ENCODE measurements at places on chromosomes 16 and 17.

GRCh38 chr16:78244131-78244895, 144.9 kb downstream of the WWOX start:
- DNase-seq: no peak

DNA sequence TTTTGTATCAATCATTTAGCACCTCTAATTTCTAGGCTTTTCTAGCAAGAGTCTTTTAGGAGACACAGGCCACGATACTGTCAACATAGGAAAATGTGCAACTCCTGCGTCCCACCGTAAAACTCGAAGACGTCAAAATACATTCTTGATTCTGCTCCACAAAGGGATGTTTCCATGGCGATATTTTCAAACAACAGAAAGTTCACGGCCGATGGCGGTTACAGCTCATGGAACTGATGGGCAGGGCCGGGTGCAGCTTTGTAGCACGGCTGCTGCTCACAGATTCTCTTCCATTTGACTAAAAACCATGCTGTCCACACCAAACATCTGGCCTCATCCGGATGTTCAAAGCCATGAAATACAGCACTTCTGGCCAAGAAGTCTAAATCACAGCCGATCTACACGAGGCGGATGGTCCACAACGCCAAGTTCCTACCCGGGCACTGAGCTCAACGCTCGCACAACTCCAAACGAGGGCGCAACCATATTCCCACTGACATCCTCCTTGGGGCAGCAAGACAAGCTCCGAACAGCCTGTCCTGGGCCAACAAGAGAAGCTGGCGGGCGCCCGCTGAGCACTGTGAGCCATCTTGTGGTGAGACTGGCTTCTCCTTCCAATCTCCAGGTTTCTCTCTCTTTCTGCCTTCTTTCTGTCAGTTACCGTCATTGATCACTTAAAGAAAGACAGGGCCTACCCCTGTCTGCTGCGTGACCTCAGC, 79.8 kb downstream of the ZNF778 start:
- DNase-seq: no peak

- DNase-seq: no peak
Observed at GRCh38 chr16:633336-634050, 2.6 kb downstream of the METTL26 start.

- no peak for DNase-seq
Observed at GRCh38 chr17:2466931-2467330, 44.8 kb downstream of the METTL16 start.

- DNase-seq: no peak
Observed at GRCh38 chr17:31582151-31582907, 190.9 kb downstream of the RAB11FIP4 start.

Measured in stimulated activated CD8-positive, alpha-beta memory T cell treated with anti-CD3 and anti-CD28 coated beads, Interleukin-4, amount 100 ng/mL, for 1 hour (primary cell).